Fibroblast of skin of left quadriceps (primary cell): ENCODE measurements at places on chromosomes 7 and 10.

DNA sequence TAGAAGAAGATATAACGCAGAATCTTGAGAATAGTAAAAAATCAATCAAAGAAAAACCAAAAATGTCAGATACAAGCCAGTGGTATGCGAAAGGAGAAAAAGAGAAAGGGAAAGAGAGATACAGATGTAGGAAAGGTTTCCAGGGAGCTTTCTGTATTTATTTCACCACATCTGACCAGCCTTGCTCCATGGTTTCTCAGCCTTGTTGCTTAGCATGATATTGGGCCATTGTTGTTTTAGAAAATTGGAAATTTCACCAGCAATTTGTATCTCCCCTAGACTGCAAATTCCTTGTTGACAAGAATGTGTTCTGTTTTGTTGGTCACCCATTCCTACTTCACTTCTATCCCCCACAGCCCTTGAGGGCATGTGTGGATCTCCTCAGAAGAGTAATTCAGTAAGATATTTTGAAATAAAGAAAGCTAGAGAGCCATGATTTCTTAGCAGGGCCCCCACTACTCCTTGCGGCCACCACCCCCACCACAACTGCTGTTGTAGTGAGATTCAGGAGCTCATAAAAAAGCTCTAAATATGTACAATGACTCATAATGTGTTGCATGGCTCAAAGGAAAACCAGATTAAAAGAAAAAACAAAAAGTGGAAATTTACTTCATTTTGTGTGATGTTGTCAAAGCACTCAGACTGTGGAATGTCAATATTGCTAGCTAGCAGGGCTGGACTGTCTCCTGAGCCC, 138.7 kb downstream of the CHRM2 start:
- no peak for DNase-seq

GRCh38 chr7:148436135-148436534, 154.4 kb upstream of the C7orf33 start:
- no peak for DNase-seq

GRCh38 chr7:158676171-158676840, 28.3 kb downstream of the NCAPG2 start:
- DNase-seq = no peak

DNA sequence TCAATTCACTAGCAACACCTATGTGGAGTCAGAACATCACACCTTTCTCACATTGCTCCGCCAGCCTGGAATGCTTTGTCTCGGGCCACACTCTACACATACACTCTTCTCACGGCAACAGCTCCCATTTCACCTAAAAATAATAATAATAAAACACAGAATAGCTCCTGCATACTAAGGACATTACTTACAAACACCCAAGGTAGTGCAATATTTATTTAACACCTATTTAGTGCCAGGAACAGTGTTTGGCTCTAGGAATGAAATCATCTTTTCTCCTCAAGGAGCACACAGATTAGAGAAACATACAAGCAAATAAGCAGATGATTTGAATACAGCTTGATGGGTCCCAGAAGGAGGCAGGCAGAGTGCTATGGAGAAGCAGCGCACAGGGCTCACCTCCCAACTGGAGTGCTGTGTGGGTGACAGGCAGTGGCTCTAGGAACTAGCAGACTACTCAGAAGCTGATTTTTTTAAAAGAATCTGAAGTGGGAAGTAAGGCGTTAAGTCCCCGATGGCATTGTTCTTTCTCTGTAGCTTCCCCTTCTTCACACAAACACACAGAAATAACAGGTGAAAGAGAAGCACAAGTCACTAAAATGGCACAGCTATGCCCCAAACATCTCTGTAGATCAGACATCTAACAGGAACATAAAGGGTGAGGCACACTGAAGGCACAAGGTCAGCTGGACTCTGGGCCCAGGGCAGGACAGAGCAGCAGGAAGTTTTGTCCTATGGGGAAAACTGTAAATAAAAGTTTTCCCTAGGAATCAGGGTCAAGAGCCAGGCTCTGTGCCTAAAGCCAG, 16.7 kb downstream of the USP6NL start:
- no peak for DNase-seq

DNA sequence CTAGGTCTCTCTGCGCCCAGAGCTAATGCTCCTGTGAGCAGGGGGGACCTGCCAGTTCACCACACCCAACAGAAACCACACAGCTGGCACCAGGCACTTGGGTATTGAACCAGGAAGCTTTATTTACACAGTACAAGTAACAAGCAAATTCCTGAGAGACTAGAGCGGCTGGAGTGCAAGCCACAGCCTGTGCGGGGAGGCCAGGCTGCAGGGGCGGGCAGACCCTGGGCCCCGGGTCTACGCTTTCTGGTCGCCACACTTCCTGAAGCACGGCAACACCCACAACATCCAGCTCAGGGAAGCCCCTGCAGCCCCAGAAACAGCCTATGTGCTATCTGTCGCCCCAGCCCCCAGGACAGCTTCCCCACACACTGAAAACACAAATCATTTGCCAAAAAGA, 125.0 kb downstream of the FAM53B start:
- no peak for DNase-seq

DNA sequence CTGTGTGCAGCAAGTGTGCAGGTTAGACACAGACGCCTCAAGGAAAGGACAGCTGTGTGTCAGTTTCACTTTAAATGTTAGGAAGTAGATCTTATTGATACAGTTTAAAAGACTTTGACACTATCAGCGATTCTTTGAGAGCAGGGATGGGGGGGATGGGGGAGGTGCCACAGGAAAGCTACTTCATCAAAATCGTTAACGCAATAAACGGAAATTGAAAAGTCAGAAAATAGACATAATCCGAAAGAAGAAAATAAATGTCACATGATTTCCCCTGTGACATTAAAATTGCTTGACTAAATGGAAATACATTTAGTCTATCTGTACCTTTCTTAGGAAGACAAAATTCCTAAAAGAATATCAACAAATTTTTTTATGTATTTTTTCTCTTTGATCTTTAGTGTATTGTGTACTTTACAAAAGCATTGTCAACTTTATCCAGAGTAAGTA, 476 bp upstream of the ZNF33B start:
- DNase-seq = no peak

DNA sequence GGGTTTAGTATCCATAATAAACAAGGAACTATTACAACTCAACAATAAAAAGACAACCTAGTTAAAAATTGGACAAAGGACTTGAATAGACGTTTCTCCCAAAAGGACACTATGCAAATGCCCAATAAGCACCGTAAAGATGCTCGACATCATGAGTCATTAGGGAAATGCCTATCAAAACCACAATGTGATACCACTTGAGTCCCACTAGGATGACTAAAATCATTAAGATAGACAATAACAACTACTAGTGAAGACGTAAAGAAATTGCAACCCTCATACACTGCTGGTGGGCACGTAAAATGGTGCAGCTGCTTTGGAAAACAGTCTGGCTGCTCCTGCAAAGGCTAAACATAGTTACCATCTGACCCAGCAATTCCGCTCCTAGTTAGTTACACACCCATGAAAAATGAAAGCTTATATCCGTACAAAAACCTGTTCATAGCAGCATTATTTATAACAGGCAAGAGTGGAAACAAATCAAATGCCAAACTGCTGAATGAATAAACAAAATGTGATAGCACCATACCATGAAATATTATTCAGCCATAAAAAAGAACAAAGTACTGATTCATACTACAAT, 17.3 kb downstream of the CCDC3 start:
- no peak for DNase-seq

DNA sequence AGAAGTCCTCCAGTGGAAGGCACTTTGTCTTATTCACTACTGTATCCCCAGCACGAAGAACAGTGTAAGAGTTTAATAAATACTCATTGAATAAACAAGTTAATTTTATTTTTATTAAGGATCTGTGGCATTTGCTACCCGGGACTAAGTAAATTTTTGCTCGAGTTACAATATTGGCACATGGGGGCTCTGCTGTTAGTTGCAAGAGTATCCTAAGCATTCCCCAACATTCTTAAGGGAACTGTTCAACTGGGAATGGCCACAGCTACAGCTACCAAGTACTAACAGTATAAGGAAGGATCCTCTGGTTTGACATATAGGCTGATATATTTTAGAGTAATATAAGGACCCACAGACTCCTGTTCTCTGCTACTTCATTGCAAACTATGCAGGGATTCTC, 8.7 kb upstream of the LRRTM3 start:
- no peak for DNase-seq

GRCh38 chr10:23368816-23369640, 24.4 kb upstream of the C10orf67 start:
- DNase-seq = no peak

- DNase-seq = no peak
Measured at GRCh38 chr7:148011753-148012152, 578.8 kb upstream of the C7orf33 start.

DNA sequence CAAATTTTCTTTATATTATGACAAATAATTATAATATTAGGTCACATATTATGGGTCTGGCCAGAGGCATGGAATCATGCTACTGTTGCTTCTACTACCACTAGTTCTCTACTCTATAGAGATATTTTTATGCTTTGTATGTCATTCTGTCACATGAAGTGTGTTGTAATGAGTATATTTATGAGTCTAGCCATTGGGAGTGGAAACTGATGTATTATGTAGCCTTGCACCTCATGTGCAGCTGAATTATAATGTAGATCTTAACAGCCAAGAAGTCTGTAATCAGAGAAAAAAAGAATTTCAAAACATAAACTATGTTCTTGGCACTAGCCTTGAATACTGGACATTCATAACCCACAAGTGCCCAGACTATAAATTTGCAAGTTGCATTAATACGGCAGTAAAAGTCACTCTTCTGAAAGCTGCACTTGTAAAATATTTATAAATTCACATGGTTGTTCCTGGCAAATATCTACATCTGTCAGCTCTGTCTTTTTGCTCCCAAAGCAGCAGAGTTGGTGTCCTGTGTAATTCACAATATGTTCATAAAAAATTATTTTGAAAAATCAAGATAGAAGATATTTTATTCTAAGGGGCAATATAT, 48.6 kb upstream of the SKAP2 start:
- DNase-seq = no peak

- DNase-seq = no peak
Measured at GRCh38 chr7:153524070-153524601, 528.1 kb upstream of the DPP6 start.

GRCh38 chr10:19845503-19846368, 29.5 kb downstream of the PLXDC2 start:
- DNase-seq = no peak

- no peak for DNase-seq
Measured at GRCh38 chr10:80477-81105, 31.5 kb upstream of the TUBB8 start.

GRCh38 chr10:70937661-70938060, 49.3 kb upstream of the PCBD1 start:
- DNase-seq = no peak

DNA sequence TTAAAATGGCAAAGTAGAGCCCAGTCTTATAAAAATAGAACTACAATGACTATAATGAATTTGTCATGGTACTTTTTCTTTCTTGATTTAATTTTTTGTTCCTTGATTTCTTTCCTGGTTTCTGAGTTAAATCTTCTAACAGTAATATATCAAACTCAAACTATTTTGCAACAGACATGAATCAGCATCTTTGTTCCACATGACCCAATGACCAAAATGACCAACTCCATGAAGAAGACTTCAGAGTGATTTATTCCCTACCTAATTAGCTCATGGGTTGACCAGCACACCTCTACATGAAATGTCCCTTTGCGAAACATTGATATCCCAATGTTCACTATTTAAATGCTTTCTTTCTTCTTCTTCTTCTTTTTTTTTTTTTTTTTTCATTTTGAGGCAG, 30.9 kb downstream of the NMT2 start:
- DNase-seq = no peak

DNA sequence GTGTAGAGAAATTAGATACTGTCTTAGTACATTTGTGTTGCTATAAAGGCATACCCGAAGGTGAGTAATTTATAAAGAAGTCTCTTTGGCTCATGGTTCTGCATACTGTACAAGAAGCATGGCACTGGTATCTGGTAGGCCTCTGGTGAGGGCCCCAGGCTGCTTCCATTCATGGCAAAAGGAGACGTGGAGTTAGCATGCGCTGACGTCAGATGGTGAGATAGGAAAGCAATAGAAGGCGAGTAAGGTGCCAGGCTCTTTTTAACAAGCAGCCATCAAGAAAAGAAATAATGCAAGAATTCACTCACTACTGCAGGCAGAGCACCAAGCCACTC, 38.1 kb downstream of the AKR1C8 start:
- DNase-seq = no peak

- no peak for DNase-seq
Measured at GRCh38 chr7:134826105-134826504, 46.7 kb downstream of the CALD1 start.

DNA sequence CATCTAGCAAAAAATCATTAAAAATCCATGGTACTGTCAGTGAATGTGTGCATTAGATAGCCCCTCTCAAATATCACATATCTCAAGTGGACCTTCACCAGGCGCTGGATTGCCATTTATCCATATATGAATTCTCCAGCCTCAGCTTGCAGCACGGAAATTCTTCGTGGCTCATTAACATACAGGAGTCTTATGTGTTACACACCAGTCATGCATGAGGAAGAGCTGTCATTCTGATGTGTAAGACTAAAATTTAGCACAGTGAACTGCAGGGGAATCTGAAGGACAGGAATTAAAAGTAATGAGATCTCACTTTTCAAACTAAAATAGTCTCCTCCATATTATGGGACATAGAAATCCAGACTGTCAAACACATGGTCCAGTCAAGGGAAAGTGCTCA, 542.4 kb upstream of the DPP6 start:
- no peak for DNase-seq

DNA sequence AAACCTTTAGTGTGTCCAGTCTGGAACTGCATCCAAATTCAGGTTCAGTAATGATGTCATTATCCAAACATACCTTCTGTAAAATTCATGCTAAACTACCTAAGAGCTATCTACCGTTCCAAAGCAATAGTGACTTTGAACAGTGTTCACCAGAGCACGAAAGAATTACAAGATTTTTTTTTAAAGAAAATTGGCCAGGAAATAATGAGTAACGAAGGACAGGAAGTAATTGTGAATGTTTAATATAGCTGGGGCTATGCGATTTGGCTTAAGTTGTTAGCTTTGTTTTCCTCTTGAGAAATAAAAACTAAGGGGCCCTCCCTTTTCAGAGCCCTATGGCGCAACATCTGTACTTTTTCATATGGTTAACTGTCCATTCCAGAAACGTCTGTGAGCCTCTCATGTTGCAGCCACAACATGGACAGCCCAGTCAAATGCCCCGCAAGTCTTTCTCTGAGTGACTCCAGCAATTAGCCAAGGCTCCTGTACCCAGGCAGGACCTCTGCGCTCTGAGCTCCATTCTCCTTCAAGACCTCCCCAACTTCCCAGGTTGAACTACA, 694 bp upstream of the FAS start:
- peak; percentile 60 for DNase-seq
